Mammary microvascular endothelial cell (primary cell): ENCODE measurements at places on chromosomes 5 and 9. TPM values are rescaled to one million over a fixed set of nuclear protein-coding genes. Genes with fewer than 3 reads are reported as not detected.

Gene MLLT3
- 3.4 and 8.3 TPM in 2 replicates for total RNA-seq

Gene PCDHGA10
- total RNA-seq = 1.7 and 2.6 TPM in 2 replicates

Gene ANKH
- total RNA-seq = 8.7 and 9.8 TPM in 2 replicates

Gene LRRTM2
- total RNA-seq = 0.44 and 0.47 TPM in 2 replicates

Gene SLC6A19
- not detected in 2 replicates for total RNA-seq

Gene ELOVL7
- total RNA-seq = 1.6 and 2.5 TPM in 2 replicates

Gene PGM5
- total RNA-seq = 5.5 and 6.0 TPM in 2 replicates

Gene SHC3
- under 0.01 TPM in 2 replicates for total RNA-seq

Gene DNM1
- total RNA-seq = not detected in 2 replicates

Gene NIPAL4
- total RNA-seq = not detected in 2 replicates

Gene FAM221B
- not detected in 2 replicates for total RNA-seq

Gene ANKRD31
- not detected in 2 replicates for total RNA-seq

Gene LPAR1
- total RNA-seq = not detected in 2 replicates

Gene FST
- 11.0 and 13.3 TPM in 2 replicates for total RNA-seq

Gene PCDHGA8
- total RNA-seq = 0.15 and 0.33 TPM in 2 replicates

Gene AIF1L
- 18.6 and 19.2 TPM in 2 replicates for total RNA-seq

Gene BTNL3
- not detected in 2 replicates for total RNA-seq

Gene EXOC3
- total RNA-seq = 27.7 and 28.6 TPM in 2 replicates

Gene LRRC19
- total RNA-seq = not detected in 2 replicates

Gene GLRA1
- not detected in 2 replicates for total RNA-seq

Gene NIM1K
- not detected in 2 replicates for total RNA-seq

Gene TEX48
- total RNA-seq = not detected in 2 replicates

Gene IRX4
- not detected in 2 replicates for total RNA-seq

Gene NKD2
- total RNA-seq = 0.25 TPM in 1 of 2 replicates, not detected in the other

Gene ARL14EPL
- total RNA-seq = 0.07 and 0.15 TPM in 2 replicates

Gene DELE1
- 56.4 and 58.5 TPM in 2 replicates for total RNA-seq

Gene DCTN3
- 141 and 162 TPM in 2 replicates for total RNA-seq

Gene PLPP7
- 5.6 and 9.5 TPM in 2 replicates for total RNA-seq

Gene SLC36A3
- not detected in 2 replicates for total RNA-seq

Gene IL13
- total RNA-seq = not detected in 2 replicates

Gene LHFPL2
- 28.9 and 37.6 TPM in 2 replicates for total RNA-seq

Gene CEMIP2
- total RNA-seq = 37.7 and 65.9 TPM in 2 replicates

Gene BAAT
- not detected in 2 replicates for total RNA-seq

Gene PCDHAC2
- 0.64 and 0.73 TPM in 2 replicates for total RNA-seq

Gene PCDHGA3
- total RNA-seq = 0.13 and 0.49 TPM in 2 replicates

Gene ANKRA2
- 11.4 and 24.8 TPM in 2 replicates for total RNA-seq

Gene TUSC1
- total RNA-seq = 11.8 and 13.1 TPM in 2 replicates

Gene SCGB3A2
- total RNA-seq = not detected in 2 replicates

Gene IFNK
- not detected in 2 replicates for total RNA-seq

Gene SLC46A2
- not detected in 2 replicates for total RNA-seq

Gene EFNA5
- total RNA-seq = 2.9 and 3.1 TPM in 2 replicates

Gene TNFSF8
- not detected in 2 replicates for total RNA-seq

Gene ANKRD18B
- 0.34 and 0.53 TPM in 2 replicates for total RNA-seq

Gene HNRNPK
- 638 and 652 TPM in 2 replicates for total RNA-seq

Gene FAM78A
- 2.2 and 3.2 TPM in 2 replicates for total RNA-seq

Gene PCDHA9
- 0.13 TPM in 1 of 2 replicates, not detected in the other for total RNA-seq

Gene CNTNAP3
- total RNA-seq = 3.3 and 7.3 TPM in 2 replicates
